ENCODE measurements at places on chromosomes 7 and 10.

GRCh38 chr10:116472891-116473290, 45.2 kb downstream of the PNLIPRP3 start:
- no peak for DNase-seq

DNA sequence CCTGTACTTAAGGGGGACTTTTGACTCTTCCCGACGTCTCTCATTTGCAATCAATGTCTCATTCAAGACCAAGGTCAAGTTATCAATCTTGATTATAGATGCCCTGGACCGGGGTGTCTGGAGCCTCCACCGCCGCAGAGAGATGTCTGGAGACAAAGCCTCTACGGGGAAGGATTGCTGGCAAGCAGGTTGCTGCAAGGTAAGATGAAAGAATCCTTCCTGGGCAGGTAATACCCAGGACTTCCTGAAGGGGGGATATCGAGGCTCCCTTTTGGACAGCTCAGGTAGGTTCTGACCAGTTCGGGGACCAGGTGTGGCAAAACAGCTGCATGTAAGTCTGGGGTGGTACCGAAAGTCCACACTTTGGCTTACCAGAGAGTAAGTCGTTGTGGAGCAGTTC, 12.5 kb upstream of the CUX1 start:
- DNase-seq = no peak

DNA sequence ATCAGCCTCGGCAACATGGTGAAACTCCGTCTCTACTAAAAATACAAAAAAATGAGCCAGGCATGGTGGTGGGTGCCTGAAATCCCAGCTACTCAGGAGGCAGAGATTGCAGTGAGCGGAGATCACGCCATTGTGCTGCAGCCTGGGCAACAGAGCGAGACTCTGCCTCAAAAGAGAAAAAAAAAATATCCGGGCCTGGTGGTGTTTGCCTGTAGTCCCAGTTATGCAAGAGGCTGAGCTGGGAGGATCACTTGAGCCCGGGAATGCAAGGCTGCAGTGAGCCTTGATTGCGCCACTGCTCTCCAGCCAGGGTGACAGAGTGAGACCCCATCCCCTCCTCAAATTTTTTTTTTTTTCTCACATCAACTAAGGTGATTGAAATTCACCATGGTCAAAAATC, 42.8 kb downstream of the CDC123 start:
- no peak for DNase-seq

DNA sequence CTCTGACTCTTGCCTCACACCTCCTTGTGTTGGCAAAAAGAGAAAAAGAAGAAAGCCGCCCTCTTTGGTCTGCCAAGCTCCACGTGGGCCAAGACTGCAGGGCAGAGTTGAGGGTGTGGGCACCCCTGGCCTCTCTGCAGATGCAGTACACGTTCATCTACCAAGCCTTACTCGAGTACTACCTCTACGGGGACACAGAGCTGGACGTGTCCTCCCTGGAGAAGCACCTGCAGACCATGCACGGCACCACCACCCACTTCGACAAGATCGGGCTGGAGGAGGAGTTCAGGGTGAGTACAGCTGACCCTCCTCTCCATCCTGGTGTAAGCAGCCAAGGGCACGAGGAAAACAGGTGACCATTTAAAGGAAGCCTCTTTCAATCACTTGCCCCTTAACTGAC, 56.1 kb downstream of the MKI67 start:
- no peak for DNase-seq

- DNase-seq = no peak
These were observed 279.5 kb upstream of the FZD1 start for GRCh38 chr7:90984692-90985091.

DNA sequence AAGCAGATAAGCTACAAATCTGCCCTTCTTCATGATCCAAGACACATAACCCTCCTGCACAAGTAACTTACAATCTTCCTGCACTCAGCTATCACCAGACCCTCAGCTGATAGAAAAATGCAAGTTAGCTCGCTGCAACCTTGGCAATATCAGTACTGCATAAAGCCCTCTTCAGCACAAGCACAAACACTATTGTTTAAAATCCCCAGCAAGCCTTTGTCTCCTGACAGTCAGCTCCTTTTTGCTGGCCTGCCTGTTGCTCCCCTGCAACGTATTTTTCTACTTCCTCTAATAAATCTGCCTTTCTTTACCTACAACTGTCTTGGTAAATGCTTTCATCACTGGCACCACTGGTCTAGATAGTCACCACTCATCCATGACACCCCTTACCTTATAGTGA, 59.8 kb downstream of the BAMBI start:
- DNase-seq = no peak

DNA sequence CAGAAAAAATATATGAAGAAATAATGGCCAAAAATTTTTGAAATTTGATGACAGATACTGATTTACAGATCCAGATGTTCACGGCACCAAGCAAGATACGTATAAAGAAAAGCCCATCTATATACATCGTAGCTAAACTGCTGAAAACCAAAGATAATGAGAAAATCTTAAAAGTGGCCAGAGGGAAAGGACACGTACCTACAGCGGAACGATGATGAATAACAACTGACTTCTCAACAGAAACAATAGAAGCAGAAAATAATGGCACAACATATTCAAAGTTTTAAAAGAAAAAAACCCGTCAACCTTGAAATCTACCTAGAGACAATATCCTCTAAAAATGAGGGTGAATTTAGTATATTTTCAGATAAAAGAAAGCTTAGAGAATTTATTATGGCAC, 31.9 kb downstream of the IL2RA start:
- no peak for DNase-seq

GRCh38 chr10:106900016-106900652, 264.4 kb downstream of the SORCS1 start:
- DNase-seq = no peak

- DNase-seq = no peak
These were observed 68.7 kb downstream of the TAX1BP1 start for GRCh38 chr7:27808626-27809025.

DNA sequence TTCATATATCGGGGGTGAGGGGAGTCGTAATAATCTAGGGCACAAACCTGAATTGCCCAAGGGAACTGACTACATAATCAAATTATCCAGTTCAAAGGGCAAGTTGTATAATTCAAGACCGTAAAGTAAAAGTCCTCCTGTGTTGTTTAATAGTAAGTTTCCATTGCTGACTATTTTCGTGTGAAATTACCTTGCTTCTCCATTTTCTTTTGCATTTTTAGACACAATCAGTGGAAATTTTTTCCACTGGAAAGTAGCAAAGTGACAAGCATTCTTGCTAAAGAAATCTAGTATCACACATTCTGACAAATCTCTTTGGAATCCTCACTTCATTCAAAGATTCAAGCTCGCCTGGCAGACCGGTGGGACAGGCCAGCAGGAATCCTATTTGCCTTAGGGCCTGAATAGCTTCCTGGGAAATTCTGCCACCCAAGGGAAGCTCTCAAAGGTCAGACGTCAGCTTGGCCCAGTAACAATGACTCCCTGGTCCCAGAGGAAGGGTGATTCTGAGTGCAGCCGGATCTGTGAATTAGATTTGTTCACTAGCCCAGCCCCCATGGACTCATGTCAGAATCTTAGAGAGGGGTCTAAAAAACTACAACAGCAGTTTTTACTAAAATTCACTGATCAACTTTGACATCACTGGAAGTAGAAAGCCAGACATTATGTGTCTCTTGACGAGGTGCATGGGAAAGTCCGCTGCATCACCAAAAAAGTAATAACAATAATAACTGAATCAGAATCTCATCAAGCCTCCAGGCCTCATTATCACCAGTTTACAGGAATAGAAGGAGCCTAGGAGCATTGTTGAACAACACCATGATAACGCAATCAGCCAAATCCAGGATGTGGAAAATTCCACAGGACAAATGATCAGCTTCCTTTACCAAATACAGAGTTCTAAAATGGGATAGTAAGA, 161.0 kb downstream of the SKIDA1 start:
- peak; percentile 77 for DNase-seq

DNA sequence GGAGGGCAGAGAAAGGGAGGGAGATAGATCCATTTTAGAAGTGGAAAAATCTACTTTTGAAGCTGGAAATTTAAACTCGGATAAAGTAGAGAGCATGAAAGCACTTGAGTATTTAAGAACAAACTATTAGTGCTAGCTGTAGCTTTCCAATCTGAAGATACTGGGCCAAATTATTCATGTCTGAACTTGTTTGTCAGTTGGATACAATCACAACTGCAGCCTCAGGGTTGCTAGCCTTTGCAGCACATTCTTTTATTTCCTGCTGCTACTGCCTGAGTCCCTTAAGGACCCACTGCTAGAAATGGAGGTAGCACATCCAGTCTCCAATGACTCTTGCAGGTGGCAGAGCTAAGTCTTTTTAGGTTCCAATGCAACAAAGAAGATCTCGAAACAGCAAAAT, 8.3 kb upstream of the SLC25A13 start:
- DNase-seq = no peak

DNA sequence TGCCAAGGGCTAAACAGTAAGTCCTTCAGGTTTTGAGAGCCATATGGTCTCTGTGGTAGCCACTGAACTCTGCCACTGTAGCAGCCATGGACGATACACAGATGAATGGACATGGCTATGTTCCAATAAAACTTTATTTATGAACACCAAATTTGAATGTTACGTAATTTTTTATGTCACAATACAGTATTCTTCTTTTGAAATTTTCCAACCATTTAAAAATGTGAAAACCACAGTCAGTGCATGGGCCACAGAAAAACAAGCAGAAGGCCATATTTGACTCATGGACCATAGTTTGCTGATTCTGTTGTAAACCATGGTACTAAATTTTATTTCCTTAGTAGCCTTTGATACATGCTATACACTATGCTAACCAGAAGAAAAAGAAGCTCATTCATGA, 361.8 kb downstream of the MAGI2 start:
- DNase-seq = no peak

GRCh38 chr7:69670701-69671100, 72.4 kb downstream of the AUTS2 start:
- DNase-seq = no peak

DNA sequence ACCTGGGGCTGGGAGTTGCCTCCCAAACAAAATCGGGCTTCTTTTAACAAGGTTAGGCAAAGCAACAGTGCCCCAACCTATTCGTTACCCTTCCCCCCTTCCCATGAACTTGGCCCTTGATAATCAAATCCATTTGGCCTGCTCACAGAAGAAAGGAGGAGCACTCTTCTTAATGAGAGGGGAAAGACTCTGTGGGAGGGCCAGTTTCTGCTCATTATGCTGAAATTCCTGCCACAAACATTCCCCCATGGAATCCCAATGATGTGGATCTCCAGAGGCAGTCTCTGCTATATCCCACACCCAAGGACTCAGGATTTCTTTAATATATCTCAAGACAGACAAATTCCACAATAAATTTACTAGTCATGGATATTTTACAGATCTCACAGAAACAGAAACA, 43.0 kb downstream of the LSM5 start:
- DNase-seq = no peak

DNA sequence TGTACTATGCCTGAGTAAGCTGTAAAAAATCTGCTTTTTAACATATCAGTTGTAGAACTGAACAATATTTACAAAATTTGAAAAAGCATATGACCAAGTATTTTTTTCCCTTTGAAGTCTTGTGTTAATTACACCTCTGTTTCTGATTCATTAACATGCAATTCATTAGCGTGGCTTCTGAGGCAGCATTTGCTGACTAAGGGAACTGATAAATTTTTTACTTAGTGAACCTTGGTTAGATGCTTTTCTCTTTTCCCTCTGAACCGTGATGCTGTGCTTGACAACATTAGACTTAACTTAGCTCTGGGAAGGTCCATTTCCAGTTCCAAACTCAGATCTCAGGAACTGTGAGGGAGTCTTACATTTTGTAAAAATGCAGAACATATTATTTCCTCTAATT, 28.1 kb downstream of the TWIST1 start:
- no peak for DNase-seq

DNA sequence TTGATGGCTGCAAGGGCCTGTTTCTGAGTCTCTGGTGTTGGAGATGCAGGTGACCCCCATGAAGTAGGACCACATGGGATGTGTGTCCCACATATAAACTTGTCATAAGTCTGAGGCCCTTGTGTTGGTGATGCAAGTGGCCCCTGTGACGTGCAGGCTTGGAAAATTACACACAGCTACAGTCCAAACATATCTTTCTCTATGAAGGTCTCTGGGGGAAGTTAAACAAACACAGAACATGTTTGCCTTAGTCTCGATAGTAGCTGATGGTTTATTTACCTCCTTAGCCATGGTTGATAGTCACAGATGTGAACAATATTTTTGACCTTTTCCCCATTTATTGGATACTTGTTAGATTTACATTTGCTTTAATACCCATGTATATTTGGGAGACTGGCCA, 64.7 kb downstream of the ADCY1 start:
- no peak for DNase-seq

- no peak for DNase-seq
These were observed 312.5 kb downstream of the SUGCT start for GRCh38 chr7:40447345-40447744.

All from HAP-1 (cell line).